ENCODE measurements at places on chromosomes 3 and 15.

DNA sequence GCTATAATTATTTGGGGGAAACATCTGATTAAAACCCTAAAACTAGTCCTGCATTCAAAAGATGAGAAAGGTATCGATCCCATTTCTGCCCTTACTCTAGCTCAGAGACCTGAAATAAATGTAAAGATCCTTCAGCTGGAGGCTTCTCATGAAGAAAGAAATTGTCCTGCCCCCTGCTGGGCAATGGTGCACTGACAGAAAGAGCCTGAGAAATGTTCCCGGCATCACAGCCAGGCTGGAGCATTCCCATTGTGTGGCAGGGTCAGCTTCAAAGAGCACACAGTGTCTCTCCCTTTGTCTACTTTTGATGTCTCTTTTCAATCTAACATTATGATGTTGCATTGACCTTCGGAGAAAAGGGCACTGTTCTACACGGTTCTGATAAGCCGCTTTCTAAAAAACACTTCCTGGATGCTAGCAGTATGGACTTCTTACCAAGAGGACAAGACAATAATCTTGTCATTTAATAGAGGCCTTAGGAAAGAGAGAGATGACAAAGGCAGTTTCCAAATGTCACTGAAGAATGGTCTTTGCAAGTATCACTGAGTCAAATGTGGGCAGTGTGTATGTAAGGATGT lies 287.5 kb downstream of the MAGI1 start:
- no peak for DNase-seq

DNA sequence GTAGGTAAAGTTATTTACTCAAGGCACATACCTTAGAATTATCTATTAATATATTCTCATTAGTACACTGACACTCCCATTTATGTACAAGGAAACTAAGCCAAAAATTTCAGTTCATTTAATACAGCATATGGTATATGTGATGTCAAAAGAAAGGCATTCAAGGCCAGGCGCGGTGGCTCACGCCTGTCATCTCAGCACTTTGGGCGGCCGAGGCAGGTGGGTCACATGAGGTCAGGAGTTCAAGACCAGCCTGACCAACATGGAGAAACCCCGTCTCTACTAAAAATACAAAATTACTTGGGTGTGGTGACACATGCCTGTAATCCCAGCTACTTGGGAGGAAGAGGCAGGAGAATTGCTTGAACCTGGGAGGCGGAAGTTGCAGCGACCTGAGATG lies 435.2 kb downstream of the GBE1 start:
- no peak for DNase-seq

DNA sequence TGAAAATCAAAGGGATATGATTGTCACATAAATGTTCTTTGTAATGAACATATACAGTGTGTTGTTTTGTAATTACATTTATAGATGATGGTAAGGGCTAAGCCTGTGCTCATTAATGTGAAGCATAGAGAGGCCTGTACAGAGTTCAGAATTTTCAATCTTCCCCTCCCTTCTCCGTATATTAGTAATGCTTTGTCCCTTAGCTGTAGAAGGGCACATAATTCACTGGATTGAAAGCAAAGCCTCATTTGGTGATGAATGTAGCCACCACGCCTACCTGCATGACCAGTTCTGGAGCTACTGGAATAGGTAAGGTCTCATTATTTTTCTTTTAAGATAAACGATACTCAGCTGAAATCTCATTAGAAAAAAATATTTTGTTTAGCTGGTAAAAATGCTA lies 130.2 kb downstream of the CDIN1 start:
- DNase-seq: no peak

DNA sequence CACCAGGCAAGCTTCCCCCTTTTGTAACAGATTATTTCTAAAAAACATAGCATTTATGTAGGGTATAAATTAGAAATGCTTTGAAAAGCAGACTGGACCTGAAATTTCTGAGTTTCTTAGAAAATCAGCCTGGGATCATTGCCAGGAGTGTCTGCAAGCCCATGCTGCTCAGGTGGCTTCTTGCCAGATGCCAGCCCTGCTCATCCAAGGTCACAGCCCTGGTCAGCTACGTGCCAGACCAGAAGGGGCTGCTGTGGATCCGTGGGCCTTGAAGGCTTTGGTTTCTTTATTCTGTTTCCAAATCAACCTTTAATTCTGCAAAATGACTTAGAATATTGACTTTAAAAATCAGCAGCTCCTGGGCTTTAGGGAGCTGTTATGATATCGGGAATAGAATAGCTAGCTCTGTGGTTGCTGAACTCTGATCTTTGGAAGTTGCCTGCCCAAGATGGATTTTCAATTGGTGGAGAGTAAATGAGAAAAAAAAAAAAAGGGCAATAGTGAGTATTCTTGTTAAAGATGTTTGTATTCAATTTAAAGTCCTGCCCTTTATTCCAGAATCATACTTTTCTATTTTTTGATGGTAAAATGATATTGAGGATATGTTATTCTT lies 370.1 kb upstream of the ONECUT1 start:
- no peak for DNase-seq

DNA sequence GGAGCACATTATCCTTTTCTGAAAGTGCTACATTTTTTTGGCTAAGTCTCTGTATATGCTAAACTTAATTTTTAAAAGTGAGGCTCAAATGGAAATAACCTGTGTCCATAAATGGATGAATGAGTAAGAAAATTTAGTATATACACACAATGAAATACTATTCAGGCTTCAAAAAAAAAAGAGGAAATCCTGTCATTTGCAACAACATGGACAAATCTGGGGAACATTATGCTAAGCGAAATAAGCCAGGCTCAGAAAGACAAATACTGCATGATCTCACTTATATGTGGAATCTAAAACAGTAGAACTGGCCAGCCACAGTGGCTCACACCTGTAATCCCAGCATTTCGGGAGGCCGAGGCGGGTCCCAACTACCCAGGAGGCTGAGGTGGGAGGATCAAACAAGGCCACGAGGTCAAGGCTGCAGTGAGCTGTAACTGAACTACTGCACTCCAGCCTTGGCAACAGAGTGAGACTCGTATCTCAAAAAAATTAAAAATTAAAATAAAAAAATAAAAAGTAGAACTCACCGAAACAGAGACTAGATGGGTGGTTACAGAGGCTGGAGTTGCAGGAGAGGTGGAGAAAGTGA lies 25.8 kb downstream of the CCDC12 start:
- no peak for DNase-seq

DNA sequence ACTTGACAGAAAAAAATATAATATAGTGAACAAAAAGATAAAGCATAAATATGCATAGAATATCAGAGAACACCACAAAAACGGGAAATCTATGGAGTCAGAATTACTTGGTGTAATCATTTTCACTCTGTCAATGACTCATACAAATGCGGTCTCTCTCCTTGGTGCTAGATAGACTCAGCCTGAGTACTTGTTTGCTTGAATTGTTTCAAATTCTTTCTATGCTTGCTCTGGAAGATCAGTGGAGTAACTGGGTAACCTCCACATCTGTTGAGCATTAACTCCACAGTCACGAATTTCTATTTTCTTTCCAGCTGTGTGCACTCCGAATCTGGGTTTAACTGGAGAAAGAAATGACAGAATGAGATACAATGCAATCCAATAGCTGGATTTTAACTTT lies 760.4 kb downstream of the ZPLD1 start:
- no peak for DNase-seq

GRCh38 chr3:30222441-30222840 lies 384.0 kb upstream of the TGFBR2 start:
- DNase-seq: no peak

DNA sequence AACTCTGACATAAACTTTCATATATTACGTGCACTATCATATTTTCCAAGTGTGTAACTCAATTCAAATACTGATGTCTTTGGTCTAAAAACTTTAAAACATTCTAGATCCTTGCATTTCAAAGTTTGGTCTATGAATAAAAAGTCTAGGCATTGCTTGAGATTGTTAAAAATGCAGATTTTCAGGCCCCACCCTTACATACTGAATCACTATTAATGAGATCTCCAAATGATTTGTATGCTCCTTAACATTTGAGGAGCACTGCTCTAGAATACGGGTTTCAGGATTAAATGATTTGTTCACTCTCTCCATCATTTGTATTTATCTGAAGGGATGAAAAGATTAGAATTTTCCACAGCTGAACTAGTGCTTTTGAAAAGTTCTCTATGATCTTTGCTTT lies 202.9 kb downstream of the KBTBD8 start:
- no peak for DNase-seq

GRCh38 chr15:26453914-26454313 lies 319.0 kb downstream of the GABRB3 start:
- no peak for DNase-seq

DNA sequence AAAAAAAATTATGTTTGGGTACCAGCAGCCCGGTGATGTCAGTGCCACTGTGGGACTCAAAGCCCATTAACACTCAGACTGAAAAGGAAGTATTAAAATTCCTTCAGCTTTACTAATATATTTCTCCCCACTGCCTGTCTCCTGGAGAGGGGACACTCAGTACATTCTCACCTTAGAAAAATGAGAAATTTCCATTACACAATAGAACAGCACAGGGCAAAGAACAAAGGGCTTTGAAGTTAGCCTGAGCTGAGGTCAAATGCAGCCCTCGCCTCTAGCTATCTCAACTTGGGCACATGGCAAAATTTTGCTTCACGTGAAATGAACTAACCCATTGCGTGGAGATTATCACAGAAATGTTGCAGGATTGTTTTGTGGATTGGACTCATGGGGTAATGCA lies 80.8 kb downstream of the RARB start:
- DNase-seq: no peak

- no peak for DNase-seq
Observed at GRCh38 chr15:65211482-65211982, 259 bp upstream of the CILP start.

DNA sequence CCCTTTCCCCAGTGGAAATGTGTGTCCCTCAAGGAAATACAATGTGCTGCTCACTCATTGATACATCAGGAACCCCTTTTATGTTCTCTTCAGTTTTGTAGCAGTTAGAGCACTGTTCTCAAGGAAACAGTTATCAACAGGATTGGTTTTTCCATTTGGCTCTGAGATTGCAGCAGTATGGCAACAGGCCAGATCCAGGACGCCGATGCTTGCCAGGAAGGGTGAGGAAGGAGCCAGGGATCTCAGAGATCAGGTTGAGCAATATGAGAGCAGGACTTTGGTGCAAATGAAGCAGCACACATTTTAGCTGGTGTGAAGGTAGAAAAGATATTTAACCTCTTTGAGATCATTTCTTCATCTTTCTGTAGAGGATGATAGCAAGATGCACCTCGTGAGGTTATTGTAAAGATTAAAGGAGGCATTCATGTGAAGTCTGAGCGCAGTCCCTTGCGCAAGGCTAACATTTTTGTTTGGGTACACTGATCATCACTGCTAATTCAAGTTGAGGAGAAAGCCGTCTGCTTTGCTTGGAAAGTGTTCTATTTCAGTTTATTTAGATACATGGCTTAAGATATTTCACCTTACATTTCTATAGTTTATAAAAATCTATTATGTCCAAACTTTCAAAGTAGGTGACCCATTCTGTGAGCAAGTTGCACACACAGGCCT lies 68.5 kb downstream of the KCNH8 start:
- DNase-seq: no peak

DNA sequence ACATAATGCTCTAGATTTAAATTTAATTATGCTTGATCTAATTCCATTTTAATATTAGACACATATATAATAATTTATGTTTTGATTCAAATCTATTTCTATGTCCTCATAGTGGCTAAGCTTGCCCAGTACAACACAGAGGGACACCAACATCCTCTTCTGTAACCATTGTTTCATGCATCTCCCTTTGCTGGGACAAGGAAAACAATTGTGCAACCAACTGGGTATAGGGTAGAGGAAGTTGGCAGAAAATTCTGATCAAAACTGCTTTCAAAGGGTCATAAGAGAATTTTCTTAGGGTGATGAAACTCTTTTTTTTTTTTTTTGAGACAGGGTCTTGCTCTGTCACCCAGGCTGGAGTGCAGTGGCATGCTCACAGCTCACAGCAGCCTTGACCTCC lies 121.4 kb upstream of the SGO1 start:
- DNase-seq: no peak

- DNase-seq: no peak
Observed at GRCh38 chr3:82736696-82737277, 975.3 kb upstream of the GBE1 start.

- DNase-seq: no peak
Observed at GRCh38 chr3:174202561-174202960, 656.6 kb upstream of the NAALADL2 start.

GRCh38 chr3:106068795-106069194 lies 200.0 kb upstream of the CBLB start:
- DNase-seq: no peak

DNA sequence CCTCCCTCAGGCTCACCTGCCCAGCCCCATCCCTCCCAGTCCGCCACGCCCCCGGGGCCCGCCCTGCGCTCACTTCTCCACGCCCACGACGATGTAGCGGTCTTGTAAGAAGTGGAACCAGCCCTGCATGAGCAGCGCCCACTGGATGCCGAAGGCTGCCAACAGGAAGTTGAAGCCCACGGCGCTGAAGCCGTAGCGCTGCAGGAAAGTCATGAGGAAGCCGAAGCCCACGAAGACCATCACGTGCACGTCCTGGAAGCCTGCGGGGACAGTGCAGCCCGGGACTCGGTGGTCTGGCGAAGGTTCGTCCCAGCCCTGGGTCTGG lies 9.7 kb downstream of the RHCG start:
- DNase-seq: no peak

DNA sequence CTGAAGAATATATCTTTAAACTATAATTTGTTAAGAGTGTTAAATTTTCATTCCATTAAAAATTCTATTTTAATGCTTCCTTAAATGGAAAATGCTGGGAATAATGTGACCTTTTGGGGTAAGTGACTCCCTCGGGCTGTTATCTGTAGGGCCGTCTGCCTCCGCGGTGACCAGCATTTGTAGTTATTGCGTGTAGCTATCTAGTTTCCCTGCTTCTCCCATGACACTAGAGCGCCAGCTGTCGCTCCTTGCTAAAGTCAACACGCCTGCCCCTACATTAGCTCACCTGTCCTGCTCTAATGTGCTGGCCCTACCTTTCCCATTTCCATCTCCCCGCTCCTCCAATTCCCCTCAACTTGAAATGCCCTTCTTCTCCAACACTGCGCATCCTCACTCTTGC lies 12.4 kb upstream of the CHRM5 start:
- no peak for DNase-seq

- no peak for DNase-seq
Observed at GRCh38 chr3:195009616-195010015, 261.3 kb downstream of the XXYLT1 start.

DNA sequence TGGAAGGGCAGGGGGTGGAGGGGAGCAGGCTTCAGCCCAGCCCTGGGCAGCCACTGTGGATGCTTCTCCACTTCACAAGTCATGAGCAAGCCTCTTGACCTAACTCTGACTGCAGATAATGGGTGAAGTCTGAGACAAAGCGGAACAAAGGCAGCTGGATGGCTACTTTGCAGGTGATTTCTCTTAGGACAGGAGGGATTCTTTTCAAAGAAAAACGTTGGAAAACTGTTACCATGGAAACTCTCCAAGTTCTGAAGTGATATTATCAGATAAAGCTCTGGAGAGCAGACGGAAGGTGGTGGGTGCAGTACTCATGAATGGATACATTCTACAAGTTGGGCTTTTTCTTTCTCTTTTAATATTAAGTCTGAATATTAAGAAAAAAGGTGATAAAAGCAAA lies 254.2 kb upstream of the SLCO3A1 start:
- DNase-seq: no peak

GRCh38 chr15:100777821-100778220 lies 101.8 kb upstream of the ALDH1A3 start:
- no peak for DNase-seq

GRCh38 chr3:43855674-43856299 lies 165.0 kb downstream of the ABHD5 start:
- DNase-seq: no peak

Measured in activated naive CD4-positive, alpha-beta T cell (primary cell).